Mucosa of descending colon (tissue), 3 donors: ENCODE measurements at places on chromosomes 5 and 9.

DNA sequence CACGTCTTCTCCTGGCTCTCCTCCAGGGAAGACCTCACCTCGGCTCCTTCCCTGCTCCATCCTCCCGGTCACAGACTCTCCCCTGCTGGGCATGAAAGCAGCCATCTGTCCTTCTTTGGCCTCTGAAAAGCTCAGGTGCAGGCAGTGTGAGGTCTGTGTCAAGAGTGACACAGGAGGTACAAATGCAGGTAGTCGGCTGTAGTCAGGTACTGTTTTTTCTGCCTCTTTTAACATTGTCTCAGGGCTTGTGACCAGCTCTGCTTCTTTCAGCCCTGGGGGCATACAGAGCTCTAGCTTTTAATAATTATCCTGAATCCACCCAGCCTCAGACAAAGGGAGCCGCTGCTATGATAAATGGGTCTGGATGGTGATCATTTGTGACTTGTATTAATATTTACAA lies 46.4 kb downstream of the C5orf15 start:
- no peak for DNase-seq

- DNase-seq: no peak
Measured at GRCh38 chr9:7212101-7212500, 454.3 kb downstream of the KDM4C start.

GRCh38 chr9:84773022-84773421 lies 103.5 kb downstream of the NTRK2 start:
- no peak for DNase-seq

- no peak for DNase-seq
Measured at GRCh38 chr5:94375801-94376200, 242.6 kb downstream of the KIAA0825 start.

- no peak for DNase-seq
Measured at GRCh38 chr9:111731928-111732327, 62.8 kb downstream of the SHOC1 start.

DNA sequence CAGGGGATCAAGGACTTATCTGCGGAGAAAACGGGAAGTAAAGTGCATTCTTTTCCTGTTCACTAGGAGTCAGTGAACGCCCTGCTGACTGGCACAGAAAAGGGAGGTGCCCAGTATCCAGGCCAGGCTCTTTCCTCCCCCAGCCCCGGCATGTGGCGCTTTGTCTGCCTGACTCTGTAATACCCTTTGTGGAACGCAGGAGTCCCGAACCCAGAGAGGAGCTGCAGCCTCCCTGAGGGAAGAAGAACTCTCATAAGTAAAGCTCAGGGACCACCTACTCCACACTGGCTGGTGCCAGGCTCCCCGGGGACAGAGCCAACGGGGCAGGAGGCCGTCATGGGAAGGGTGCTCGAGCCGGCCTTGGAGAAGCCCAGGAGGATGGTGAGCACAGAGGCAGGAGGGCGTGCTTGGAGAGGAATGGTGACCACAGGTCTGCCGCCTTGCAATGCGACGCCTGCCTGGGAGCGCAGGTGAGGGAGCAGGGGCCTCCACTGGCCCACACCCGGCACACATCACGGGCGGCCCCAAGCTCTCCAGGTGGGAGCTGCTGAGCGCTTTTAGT lies 31.5 kb downstream of the VAV2 start:
- DNase-seq: peak; percentile 29

GRCh38 chr9:72203205-72203803 lies 54.1 kb downstream of the GDA start:
- DNase-seq: no peak

DNA sequence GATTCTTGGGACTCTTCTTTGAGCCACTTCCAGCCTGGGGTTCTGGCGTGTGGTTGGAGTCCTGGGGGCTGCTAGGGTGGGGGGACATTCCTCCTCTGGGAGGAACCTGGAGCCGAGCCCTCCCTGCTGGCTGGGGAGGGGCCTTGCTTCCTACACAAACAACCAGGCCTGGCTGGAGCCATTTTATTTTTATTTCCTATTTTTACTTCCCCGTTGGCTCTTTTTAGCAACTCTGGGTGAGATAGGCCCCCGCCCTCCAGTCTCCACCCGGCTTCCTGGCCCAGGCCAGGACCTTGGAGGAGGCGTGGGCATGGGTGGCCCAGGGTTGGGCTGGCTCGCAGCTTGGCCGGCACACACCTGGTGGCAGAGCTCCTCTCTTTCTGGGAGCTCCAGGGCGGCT lies 15.1 kb downstream of the RXRA start:
- DNase-seq: peak; percentile 91

GRCh38 chr9:126326228-126327005 lies at the start of gene MVB12B:
Gene MVB12B, plus strand, starts transcription at chr9:126326829. Its CDS starts 101 bp downstream, at chr9:126326930.
- DNase-seq: no peak

DNA sequence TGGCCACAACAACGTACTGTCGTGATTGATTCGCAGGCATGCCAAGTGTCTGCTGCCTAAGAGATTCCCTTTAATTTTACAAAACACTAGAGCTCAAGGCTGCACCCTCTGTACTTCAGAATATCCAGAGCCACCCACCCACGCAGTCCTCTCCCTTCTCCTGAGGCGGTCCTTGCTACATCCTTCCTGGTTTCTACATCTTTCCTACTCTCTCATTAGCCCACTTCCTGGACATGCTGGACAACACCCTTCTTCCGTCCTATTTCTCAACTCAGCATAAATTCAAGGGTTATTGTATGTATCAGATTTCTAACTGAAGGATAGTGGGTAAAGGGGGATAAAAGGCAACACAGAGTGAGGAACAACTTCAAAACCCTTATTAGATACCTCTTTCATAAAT lies 148.4 kb upstream of the MAP3K1 start:
- no peak for DNase-seq

DNA sequence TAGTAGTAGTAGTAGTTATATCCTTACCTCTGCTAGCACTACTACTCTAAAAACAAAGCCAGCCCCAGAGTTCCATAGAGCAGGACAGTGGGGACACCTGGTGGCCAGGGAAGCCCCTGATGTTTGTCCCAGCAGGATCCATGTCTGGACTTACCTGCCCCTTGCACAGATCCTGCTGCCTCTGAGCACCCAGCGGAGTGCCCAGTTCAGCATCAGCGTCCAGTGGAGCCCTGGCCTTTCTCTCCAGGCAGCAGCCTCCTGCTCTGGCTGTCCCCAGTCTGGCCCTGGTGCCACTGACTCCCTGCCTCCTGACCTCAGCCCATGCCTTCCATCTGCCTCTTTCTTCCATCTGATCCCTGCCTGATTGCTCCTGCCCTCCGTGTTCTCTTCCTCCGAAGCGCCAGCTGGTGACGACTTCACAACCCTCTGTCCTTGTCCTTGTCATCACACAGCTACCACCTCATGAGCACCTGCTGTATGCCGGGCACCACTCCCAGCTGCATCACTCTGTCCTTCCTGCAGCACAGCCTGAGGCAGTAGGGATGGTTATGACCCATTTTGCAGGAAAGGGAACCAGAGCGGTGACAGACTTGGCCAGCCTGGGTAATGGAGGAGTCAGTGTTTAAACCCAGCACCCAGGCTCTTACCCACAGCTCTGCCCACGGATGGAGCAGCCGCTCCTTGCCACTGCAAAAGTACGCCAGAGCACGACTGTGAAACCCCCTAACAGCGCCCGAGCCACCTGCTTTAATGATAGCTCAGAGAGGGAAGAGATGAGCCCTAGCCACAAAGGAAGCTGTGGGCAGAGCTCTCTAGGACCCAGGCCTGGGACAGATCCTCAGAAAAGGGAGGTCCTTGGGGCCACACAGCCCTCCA lies 11.5 kb downstream of the SARDH start:
- peak; percentile 74 for DNase-seq

GRCh38 chr5:22076586-22076985 lies 776.6 kb downstream of the CDH12 start:
- no peak for DNase-seq

- peak; percentile 17 for DNase-seq
Measured at GRCh38 chr9:133942206-133942975, 49.7 kb downstream of the VAV2 start.

DNA sequence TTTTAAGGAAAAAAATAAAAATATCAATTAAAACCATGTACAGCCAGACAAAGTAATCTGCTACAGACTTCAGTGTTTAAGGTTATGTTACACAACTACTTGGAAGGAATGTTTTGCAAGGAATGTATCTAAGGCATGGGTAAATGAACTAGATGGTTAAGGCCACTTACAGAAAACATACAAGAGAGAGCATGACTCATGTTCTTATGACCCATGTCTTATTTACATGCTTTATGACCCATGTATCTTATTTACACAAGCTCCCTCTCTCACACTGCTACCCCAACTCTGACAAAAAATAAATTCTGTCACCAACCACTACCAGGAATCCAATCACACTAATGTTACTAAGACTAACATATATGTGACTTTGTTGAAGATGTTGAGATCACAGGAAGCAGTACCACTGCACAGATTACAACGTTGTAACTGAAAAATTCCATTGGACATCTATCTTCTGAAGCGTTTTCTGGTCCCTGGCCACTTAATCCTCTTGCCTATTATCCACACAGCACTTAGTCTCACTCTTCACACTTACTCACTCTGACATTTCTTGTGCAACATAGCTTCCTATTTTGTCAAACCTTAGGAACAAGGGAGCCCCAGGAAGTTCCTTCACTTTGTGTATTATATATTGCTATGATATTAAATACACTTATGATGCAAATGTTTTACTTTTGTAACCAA lies 1630.1 kb upstream of the C9orf72 start:
- no peak for DNase-seq

GRCh38 chr5:36613241-36613640 lies 6.8 kb downstream of the SLC1A3 start:
- DNase-seq: no peak

- DNase-seq: no peak
Measured at GRCh38 chr9:6444128-6444527, 31.1 kb downstream of the UHRF2 start.

DNA sequence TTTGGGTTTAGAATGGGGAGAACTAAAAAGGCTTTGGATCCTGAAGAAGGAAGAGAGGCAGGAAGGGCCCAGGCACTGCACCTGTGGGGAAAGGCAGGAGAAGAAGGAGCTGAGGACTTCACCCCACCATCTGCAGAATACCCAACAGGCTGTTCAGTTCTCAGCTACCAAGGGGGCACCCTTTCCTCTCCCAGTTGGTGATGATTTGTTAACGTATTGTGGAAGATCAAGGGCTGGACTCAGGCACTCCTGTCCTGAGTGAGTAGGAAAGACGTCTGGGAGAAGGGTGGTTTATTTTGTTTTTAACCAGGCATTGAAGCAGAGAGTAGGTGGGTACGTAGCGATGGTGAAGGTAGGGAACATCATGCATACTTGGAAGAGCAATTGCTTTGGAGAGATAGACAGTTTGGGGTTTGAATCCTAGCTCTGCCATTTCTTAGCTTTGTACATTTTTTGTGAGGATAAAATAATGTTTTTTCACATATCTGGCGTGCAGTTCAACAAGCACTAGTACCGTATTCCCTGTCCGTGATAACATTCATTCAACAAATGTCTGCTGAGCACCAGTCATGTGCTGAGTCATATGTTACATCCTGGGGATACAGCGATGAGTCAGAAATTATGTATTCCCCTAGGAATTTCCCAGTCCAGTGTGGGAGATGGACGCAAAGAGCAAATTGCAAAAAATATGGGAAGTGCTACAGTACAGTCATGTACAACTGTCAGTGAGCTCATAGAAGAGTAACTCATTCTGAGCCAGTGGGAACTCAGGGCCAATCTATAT lies 2.1 kb downstream of the MSANTD3 start:
- DNase-seq: peak; percentile 8

DNA sequence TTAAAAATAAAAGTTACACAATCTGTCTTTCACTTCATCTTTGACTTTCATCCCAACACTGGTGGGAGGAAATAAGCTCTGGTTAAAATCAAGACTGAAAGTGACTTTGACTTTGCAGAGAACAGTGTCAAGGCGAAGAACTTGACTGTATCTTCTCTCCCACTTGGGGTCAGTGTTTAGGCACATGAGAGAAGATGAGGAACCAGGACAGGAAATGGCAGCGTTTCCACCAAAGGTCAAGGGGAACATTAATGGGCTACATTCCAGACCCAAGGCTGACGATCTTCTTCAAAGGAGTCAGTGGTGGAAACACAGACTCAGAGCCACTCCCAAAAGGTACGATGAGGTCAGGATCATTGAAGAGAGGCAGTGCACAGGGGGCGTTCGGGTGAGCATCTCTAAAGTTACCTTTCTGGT lies 409.5 kb downstream of the ARHGEF28 start:
- DNase-seq: no peak

GRCh38 chr5:143106174-143106573 lies 297.3 kb downstream of the NR3C1 start:
- DNase-seq: peak; percentile 32

GRCh38 chr5:174790906-174791305 lies 66.5 kb downstream of the MSX2 start:
- DNase-seq: no peak

GRCh38 chr9:90950600-90950999 lies 149.0 kb downstream of the SYK start:
- no peak for DNase-seq

GRCh38 chr5:41721516-41721915 lies 148.7 kb downstream of the OXCT1 start:
- no peak for DNase-seq

- DNase-seq: no peak
Measured at GRCh38 chr9:87184956-87185642, 237.8 kb upstream of the GAS1 start.

- no peak for DNase-seq
Measured at GRCh38 chr5:15993919-15994318, 185.7 kb downstream of the MARCHF11 start.

DNA sequence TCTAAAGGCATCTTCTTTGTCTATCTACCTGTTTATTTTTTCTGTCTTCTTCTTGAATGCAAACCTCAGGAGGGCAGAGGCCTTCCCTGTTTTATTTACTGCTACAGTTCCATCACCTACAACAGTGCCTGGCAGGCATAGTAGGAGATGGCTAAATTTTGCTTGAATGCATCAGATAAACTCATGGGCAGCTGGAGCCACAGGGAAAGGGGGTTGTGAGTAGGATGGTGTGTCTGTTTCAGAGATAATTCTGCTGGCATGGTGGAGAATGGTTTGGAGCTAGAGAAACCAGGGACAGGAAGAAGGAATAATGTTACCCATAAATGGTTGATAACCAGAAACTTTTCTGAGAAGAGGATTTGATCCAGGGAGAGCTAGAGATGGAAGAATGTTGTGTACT lies 189.8 kb upstream of the BRINP1 start:
- no peak for DNase-seq

DNA sequence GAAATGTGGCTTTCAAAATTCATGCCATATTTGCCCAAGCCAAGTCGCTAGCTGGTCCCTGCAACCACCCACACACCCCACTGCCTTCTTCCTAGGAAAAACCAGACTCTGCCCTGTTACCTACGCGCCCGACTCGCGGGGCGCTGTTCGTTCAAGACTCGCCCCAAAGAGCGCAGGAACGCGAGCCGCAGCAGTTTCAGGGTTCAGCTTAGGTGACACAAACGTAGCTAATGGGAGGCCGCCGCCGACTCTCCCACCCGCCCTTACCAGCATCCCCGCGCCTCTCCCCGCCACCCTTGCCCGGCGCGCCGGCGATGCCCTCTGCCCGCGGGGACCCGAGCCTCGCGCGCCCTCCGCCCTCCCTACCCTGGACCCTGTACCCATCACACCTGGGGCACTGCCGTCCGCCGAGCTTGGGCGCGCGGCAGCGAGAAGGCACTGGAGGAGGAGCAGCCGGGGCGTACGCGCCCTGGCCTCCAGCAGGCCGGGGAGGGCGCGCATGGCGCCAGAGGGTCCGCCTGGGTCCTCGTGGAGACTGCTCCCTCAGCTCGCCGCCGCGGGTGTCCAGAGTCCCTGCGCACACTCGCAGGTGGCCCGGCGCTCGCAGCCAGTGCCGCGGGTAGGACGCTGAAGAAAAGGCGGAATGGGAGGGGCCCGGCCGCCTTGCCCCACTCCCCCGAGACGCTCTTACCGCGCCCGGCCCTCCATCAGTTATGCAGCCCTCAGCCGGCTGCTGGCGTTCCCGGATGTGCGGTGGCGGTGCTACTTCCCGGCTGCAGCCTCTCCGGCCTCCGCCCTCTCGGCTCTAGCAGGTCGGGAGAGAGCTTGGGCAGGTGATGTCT lies at the start of gene EMB:
EMB (minus strand) TSS at position 638 of the 842 bp plus-strand sequence; CDS start at position 501, 137 bp downstream.
- peak; percentile 78 for DNase-seq
